Liver (tissue), 10 donors: ENCODE measurements at places on chromosomes 13 and 19. TPM values are rescaled to one million over a fixed set of nuclear protein-coding genes. Genes with fewer than 3 reads are reported as not detected.

DNA sequence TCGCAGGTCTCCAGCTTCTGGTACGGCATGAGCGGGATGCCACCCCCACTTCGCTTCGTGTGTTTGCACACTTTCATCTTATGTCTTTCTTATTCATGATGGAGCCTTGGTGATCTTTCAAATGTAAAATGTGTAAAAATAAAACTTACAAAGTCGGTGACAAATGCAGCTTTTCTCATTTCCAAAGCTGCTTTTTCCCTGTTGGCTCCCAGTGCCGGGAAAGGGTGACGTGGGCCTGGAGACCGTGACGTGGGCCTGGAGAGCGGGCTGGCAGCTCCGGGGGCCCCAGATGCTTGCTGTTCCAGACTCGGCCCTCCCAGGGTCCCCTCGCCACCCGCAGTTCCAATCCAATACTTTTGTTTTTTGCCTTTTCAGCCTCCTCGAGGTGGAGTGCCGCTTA, 101.4 kb downstream of the KDM4B start:
- DNase-seq = no peak

DNA sequence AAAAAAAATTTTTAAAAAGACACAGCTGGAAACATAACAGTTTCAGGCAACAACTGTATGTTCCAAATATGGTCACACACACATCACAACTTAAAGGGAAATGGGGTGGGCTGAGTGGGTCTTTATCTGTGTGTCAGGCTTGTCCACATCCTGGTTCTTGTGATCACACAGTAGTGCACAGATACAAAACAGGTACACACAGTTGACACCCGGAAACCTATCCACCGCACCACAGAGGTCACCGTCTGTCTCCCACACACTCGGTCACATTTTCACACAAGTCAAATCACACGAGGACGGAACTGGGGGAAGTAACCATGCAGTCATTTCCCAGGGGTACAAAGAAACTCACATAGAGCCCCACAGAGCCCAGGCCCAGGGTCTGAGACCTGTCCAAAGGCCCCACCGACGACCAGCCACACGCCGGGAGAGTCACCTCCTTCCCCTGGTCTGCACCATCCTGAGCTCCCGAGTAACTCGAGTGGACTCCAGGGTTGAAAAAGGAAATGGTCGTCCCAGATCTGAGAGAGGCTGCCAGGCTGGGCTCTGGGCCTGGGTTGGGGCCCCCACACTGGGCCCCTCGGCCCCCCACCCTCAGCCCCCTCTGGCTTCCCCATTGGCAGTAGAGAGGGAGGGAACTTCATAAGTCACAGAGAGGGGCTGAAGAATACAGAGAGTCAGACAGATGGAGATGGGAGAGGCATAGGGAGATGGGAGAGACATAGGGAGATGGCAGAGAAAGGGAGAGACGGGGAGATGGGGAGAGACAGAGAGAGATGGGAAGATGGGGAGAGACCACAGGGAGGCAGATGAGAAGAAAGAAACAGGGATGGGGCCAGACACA, 1.3 kb upstream of the PPAN start:
- no peak for DNase-seq

GRCh38 chr13:86142080-86142479, 342.9 kb upstream of the SLITRK6 start:
- DNase-seq = no peak

ZNF558 gene
- total RNA-seq = 8.0 TPM
